ENCODE measurements at places on chromosomes 2 and 18.

GRCh38 chr18:58525517-58525916 lies 103.4 kb downstream of the ALPK2 start:
- no peak for DNase-seq

- no peak for DNase-seq
Measured at GRCh38 chr2:200962811-200963123, 693 bp downstream of the ORC2 start.

GRCh38 chr18:71027531-71027930 lies 738.7 kb downstream of the SOCS6 start:
- no peak for DNase-seq

GRCh38 chr2:142989273-142990204 lies 112.1 kb downstream of the KYNU start:
- DNase-seq: no peak

DNA sequence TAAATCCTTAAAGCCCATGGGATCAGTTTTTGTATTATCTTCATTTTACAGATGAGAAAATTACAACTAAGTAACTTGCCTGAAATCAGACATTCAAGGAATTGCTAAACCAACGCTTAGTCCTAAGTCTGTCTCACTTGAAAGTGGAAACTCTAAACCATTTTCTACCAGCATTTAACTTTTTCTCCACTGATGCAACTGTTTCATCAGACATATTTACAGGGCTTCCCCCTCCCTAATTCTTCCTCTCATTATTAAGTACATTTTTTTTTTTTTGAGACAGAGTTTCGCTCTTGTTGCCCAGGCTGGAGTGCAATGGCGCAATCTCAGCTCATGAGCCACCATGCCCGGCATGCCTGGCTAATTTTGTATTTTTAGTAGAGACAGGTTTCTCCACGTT lies 88.6 kb downstream of the ACVR1C start:
- no peak for DNase-seq

- no peak for DNase-seq
Measured at GRCh38 chr18:70469916-70470315, 181.1 kb downstream of the SOCS6 start.

- DNase-seq: no peak
Measured at GRCh38 chr2:187994464-187995331, 297.0 kb upstream of the GULP1 start.

- DNase-seq: no peak
Measured at GRCh38 chr2:2238726-2239269, 92.3 kb downstream of the MYT1L start.

- DNase-seq: no peak
Measured at GRCh38 chr2:188235364-188235763, 56.3 kb upstream of the GULP1 start.

GRCh38 chr2:158969162-158969714 lies 798 bp downstream of the TANC1 start:
- no peak for DNase-seq

DNA sequence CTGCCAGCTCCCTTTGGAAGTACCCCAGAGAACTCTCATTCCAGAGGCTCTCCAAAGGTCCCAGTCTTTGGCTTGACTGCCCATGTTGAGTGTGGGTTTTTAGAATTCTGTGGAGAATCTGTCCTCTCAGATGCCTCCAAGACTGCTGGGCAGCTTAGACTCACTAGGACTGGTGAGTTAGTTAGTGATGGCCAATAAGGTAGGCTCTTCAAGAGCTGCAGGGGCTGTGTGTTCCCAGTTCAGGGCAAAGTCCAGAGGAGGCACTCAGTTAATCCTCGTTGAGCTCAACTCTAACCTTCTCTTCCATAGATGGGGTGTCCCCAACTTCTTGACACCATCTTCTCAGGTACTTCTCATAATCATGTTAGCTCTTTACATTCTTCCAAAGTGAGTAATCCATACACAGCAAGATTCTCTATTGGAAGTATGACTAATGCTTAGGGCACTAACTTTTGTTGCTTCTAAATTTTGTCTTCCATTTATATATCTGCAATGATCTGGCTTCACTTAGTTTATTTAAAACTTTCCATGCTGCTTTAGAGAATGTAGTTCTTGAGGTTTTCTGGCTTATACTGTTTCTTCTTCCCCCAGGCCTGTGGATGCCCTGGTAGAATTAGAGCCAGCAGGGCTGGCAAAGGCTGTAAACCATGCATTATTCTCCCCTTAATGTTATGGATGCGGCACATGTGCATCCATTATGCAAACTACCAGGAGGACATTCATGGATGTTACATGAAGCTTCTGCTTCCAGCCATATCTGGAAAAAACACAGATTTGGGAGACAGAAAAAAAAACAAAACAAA lies 88.9 kb downstream of the POLE4 start:
- no peak for DNase-seq
